ENCODE measurements at places on chromosomes 2 and 18. TPM values are rescaled to one million over a fixed set of nuclear protein-coding genes. Genes with fewer than 3 reads are reported as not detected.

TEKT4 gene
- total RNA-seq, result not detected

ACTG2 gene
- 4.1 TPM for total RNA-seq

ADNP2 gene
- 22.4 TPM for total RNA-seq

SP140 gene
- total RNA-seq, result 0.87 TPM

POTEF gene
- total RNA-seq, result not detected
